ENCODE measurements at places on chromosomes 16 and 17.

DNA sequence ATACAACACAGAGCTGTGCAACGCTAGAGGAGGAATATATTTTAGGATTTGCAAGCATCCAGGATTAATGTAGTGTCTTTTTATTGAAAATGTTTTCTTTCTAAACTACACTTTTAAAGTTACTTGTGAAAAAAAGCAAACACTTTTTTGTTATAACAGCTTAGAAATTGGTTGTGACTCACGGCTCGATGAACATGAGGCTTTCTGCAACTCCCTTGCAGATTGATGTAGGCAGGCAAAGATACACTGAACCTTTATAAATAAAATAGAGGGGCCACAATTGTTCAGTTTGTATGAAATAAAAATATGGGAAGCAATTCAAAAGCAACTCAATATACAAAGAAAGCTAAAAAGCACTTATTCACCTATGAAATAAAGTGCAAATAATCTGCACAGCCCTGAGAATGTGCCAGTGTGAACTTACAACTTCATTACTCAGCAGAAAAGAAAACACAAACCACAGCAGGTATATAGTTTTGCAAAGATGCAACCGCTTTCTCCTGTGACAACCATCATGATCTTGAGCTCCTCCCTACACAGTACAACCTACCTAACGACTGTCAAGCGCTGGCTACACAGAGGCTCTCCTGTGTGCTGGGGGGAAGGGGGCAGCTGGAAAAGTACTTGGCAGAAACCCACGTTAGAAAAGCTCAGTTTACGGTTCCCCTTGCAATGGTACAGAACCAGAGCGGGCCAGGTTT lies 948 bp downstream of the LUC7L start:
- peak; percentile 7 for DNase-seq

DNA sequence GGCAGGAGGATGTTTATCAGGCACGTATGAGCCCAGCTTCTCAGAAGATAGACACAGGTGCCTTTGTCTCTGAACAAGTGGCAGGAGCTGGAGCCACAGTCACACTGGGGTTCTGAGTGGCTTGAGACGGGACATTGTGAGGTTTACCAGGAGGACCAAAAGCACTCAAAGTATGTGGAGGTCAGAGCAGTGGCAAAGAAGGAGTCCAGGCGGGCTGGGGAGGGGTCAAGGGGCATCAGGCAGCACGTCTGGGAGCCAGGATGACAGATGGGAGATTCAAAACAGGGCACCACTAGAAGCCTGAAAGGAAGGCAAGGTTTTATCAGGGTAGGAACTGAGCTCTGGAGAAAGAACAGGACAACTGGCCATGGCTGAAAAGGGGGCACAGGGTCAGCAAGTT lies 67.2 kb upstream of the MARCHF10 start:
- no peak for DNase-seq

DNA sequence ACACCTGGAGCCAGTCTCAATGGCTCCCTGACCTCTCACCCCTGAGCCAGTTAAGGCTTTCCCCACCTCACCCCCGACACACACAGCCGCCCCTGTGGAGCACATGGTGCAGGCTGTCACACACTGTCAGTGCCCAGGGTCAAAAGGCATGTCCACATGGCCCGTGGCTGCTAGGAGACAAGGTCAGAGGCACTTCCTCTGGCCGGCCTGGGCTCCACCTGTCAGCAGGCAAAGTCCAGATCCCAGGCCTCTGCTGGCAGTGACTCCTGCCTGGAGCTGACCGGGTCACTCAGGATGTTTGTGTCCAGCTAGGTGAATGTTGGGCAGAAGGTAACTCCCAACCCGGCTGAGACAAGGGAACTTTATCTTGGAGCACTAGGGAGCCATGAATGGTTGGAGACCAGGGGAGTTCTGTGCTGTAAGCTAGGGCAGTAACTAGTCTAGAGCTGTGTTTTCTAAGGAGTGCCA lies 6.0 kb downstream of the SREBF1 start:
- DNase-seq, result no peak

DNA sequence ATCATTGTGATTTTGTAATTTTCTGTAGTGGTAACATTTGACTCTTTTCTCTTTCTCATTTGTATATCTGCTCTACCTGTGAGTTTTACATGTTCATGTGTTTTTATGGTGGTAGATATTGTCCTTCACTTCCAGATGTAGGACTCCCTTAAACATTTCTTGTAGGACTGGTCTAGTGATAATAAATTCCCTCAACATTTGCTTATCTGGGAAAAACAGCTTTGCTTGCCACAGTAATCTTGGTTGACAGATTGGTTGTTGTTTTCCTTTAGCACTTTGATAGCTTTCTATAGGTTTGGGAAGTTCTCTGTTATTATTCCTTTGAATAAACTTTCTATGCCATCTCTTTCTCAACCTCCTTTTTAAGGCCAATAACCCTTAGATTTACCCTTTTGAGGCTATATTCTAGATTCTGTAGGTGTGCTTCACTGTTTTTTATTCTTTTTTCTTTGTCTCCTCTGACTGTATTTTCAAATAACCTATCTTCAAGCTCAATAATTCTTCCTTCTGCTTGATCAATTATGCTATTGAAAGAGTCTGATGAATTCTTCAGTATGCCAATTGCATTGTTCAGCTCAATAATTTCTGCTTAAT lies 32.1 kb upstream of the GINS3 start:
- no peak for DNase-seq

DNA sequence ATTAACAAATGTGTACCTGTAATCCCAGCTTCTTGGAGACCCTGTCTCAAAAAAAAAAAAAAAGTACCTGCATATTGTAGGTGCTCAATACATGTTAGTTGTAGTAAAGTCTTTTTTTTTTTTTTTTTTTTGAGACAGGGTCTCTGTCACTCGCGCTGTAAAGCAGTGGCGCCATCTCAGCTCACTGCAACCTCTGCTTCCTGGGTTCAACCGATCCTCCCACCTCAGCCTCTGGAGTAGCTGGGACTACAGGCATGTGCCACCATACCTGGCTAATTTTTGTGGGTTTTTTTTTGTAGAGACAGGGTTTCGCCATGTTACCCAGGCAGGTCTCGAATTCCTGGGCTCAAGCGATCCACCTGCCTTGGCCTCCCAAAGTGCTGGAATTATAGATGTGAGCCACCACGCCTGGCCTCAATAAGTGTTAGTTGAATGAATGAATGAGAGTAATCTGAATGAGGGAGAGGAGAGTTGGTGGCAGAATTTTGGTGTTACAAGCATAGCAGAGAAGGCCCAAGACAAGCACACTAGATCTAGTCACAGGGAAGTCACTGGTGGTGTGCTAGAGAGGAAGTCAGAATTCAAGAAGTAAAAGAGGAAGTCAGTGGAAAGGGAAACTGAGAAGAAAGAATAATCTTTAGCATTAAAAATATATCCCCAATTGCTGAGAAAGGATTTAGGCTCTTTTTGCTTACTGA lies 9.4 kb upstream of the MYL4 start:
- DNase-seq, result no peak

DNA sequence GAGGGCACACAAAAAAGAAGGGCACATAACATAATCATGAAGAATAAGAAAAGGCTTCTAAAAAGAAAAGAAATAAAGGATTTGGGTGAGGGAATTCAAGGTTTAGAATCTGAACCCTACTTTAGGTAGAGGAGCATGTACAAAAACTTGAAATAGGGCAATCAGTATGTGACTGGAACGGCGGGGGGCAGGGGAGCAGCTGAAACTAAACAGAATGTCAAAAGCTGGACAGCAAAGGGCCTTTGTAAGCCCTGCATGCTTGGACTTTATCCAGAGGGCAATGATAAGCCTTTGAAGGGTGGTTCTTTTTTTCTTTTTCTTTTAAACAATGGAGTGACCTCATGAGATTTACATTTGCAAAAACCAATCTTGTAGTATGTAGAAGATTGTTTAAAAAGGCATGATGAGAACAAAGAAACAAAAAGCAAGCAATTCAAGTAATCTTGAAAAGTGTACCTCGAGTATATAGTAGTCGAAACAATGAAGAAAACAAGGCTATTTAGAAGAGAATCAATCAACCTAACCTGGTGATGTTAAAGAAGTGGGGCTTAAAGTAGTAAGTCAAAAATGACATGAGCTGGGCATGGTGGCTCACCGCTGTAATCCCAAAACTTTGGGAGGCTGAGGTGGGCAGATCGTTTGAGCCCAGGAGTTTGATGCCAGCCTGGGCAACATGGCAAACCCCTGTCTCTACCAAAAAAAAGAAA lies 46.7 kb upstream of the ANKFY1 start:
- DNase-seq, result no peak

DNA sequence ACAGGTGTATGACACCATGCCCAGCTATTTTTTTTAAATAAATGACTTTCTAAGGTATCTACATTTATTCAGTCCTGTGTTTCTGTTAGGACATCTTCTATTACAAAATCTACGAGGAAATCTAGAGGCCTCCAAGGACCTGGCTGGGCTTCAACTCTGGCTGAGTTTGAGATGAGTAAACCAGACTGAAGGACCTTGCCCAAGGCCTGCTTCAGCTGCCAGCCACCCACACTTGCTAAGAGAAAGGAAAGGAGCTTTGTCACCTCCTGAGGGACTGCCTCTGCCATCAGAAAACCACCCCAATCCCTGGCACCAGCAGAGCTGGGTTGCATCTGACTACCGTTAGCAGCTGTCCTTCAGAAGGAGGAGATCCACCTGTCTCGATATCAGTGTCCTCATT lies 1.3 kb upstream of the MYO1D start:
- no peak for DNase-seq

DNA sequence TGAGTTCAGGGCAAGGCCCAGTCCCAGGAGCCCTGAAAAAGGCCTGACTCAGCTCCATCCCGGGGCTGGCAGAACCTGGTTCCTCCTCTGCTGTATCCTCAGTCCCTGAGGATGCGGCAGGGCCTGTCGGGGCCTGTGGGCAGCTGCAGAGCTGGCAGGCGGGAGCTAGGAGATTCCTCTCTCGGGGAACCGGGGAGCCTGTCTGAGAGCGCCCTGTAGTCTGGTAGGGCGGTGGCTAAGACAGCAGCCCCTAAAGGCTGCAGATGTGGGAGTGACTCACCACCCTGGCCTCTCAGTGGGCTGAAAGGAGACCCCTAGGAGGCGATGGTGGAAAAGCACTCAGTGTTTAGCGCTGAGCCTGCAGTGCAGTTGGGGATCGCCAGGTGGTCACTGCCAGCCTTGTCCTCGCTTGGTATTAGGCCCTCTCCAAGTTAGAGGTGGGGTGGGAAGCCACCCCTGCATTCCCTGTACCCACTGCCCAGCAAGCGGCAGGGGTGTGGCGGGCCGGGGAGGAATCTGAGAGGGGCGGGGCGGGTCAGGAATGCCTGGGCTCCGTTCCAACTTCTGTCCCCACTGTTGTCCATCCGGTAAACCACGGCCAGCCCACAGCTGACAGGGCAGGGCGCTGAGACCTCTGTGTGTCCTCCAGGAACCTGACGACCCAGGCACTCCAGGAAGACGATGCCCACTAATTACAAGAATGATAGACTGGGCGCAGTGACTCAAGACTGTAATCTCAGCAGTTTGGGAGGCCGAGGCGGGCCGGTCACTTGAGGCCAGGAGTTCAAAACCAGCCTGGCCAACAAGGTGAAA lies 29.5 kb upstream of the CDH1 start:
- DNase-seq, result peak; percentile 27

- DNase-seq, result no peak
Measured at GRCh38 chr16:4787627-4788482, at the start of gene SEPTIN12. Gene SEPTIN12 (minus strand): TSS chr16:4788345. CDS start chr16:4787645, 700 bp downstream.

DNA sequence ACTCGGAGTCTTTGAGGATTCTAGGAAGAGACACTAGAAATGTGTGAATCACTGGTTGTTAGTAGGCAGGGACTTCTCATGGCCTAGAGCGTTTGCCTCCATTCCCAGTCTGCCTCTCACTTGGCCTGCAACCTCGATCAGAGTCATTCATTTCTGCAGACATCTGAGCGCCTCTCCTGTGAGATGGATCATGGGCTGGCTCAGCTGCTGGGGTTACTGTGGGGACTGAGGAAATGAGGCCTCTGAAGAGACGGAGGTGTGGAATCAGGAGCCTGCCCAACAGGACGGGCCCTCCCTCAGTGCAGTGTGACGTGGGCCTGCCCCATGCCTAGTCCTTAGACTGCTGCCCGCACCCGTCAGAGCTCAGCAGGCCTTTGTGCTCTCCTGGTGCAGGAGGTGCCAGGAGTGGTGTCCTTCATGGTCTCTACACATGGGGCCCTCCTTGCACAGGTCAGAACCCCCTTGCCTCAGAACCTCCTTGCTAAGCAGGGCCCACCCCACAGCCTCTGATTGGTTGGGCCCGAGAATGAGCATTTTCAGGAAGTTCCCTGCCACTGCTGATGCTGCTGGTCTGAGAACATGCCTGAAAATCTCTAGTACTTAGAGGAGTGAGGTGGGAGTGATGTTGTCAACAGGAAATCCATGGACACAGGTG lies 99.4 kb downstream of the NPIPB11 start:
- peak; percentile 18 for DNase-seq

DNA sequence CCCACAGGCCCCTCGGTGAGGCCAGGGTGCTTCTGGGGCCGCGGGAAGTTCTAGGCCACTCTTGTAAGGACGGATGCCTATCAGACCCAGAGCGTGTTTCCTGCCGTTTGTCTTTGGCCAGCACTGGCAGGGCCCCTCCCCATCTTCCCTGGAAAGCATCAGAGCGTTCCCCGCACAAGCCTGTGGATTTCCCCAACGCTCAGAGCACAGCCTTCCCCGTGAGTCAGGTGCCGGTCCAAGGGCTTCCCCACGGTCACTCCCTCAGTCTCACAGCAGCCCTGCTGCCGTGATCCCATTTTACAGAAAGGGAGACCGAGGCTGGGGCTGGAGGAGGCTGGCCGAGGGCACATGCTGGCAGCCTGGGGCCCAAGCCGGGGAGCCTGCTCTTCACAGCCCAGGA lies 33.7 kb downstream of the CRISPLD2 start:
- DNase-seq, result no peak

DNA sequence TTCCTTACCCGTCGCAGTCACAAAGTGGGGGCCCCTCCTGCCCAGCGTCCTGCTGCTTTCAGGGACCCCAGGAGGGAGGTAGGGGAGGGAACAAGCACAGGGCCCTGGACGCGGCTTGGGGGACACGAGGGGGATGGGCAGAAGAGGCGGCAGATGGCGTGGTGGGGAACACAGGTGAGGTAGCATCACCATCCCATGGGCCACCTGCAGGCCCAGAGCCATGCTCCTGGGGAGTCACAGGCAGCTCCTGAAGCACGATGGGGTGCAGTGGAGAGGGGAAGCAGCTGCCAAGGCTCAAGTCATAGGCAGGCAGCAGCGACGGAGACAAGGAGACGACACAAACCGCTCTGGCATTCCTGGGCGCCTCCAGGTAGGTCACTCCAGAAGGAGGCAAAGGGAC lies 10.8 kb downstream of the UNKL start:
- no peak for DNase-seq
